EH (cell line): ENCODE measurements at places on chromosomes 2 and 18.
A peak's percentile ranks its signal among the peaks of the same experiment; 100 is the strongest.

DNA sequence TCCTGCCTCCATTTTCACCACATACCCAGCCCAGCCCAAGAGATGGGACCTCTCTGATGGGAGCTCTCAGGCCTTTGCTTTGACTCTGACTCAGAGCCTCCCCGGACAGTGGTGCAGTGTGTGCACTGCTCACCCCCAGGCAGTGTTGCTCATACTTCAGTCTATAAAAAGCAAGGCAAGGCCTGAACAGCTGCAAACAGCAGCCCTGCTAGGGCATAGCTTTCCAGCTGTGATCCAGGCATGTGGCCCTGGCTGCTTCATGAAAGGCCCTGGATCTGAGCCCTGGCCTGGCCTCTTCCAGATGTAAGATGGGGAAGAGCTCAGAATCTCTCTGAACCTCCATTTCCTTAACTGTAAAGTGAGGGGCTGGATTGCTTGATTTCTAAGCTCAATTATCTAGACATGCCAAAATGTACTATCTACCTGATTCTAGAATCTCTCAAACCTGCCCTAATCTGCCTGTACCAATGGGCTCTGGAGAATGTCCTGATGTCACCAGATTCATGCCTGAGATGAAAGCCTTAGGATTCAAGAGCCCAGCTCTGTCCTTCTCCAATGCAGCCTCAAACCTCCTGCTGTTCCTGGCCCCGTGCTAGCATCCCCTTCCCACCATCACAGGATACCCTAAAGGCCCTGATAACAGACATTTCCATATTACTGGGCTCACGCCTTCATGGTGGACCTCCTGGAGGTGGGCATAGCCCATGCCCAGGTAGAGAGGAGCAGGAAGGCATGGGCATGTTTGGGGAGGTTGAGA is 206.9 kb downstream of the ARL4C start:
- DNase-seq: peak; percentile 87

GRCh38 chr2:176793792-176794191 is 418.8 kb upstream of the HNRNPA3 start:
- no peak for DNase-seq

DNA sequence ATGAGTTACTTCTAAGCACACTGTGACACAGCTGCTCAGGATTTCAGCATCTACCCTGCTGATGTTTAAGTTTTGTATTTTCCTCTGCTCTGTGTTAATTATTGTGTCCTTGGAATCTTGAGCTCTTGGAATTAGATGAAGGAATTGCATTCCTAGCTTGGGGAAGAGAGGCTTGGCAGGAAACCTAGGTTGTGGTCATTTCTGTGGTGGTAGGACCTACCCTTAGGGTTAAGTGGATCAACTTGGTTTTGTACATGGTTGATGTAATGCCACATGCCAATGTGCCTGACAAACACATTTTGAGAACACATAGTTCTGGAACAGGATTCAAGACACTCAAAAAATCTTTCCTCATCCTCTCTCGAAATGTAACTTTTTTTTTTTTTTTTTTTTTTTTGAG is 264.5 kb upstream of the MEX3C start:
- no peak for DNase-seq

DNA sequence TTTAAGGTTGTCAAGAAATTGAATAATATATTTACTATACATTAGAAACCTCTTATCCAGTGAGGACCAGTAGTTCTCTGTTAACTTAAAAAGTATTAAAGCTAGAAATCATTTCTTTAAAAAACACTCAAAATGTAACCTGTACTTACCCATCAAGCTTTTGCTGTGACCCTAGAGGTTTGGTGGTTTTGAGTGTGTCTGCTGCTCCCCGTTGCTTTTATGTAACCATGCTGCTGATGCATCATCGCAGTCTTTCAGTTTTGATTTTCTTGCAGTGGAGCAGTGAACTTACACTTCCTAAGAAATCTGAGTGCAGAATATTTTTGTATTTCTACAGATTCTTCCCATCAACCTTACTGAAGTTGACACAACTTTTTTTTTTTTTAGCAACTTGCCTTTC is 34.2 kb downstream of the MRPS9 start:
- no peak for DNase-seq

GRCh38 chr2:199488772-199489400 is 31.1 kb upstream of the SATB2 start:
- peak; percentile 66 for DNase-seq

DNA sequence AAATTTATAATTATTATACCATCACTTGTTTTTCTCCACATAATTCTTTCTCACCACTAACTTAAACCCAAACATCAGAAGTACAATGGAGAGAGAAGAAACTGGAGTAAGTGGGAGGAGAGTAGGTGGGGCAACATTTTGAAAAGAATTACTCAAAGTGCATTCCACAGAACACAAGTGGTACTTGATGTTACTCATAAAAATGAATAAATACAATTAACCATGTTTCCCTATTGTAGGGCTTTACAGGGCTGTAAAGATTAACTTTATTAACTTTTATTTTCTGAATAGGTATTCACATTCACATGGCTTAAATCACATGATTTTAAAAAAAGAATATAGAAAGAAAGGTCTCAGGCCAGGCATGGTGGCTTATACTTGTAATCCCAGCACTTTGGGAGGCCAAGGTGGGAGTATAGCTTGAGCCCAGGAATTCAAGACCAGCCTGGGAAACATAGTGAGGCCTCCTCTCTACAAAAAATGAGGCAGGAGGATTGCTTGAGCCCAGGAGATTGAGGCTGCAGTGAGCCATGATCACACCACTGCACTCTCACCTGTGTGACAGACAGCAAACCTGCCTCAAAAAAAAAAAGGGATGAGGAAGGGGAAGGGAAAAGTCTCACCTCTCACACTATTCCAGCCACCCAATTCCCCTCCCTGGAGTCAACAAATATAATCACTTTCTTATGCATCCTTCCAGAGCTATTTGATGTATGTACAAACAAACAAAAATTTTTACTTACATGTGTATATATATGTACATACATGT is 47.1 kb downstream of the KCNG3 start:
- DNase-seq: no peak

DNA sequence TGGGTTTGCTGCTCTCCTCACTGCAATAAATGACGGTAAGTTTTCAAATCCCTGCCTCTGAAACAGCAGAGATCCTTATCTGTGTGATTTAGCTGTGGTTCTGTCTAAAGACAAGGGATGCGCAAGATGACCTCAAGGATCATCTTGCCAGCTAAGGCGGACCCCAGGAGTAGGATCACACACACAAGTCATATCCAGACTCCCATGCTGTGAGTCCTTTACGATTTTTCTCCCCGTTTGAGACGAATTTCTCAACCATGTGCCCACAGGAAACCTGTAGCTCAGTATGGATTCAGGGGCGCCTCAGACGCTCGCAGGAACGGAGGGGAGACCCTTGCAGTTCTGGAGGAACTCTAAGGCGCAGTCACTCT is 11.1 kb upstream of the DCTN1 start:
- peak; percentile 58 for DNase-seq

DNA sequence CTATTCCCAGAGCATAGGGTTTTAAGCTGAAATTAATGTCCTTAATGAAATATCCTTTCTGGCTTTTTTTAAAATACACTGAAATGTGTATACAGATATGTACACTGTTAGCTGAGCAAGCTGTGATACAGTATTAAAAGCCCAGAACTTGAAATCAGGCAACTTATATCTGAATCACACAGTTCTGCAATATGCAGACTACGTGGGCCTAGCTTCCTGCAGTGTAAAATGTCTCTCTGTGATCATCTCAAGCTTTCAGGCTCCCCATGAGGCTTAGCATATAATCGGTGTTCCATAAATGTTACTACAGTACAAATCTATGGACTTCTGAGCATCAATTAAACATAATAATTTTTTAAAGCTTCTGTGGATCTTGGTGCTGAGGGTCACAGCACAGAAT is 8.2 kb downstream of the FBXO15 start:
- DNase-seq: no peak

DNA sequence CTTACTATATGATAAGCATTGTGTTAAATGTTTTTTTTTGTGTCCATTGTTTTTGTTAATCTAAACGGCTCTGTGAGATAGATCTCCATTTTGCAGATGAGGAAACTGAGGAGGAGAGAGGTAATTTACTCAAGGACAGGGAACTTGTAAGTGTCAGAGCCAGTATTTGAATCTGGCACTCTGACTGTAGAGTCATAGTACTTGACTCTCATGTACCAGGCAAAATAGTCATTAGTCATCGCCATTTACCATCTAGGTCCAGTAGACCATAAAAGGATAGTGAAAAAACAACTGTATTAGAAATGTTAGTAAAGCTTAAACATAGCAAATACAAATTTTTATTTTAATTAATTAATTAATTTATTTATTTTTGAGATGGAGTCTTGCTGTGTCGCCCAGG is 4.8 kb downstream of the PSMD14 start:
- DNase-seq: peak; percentile 44

DNA sequence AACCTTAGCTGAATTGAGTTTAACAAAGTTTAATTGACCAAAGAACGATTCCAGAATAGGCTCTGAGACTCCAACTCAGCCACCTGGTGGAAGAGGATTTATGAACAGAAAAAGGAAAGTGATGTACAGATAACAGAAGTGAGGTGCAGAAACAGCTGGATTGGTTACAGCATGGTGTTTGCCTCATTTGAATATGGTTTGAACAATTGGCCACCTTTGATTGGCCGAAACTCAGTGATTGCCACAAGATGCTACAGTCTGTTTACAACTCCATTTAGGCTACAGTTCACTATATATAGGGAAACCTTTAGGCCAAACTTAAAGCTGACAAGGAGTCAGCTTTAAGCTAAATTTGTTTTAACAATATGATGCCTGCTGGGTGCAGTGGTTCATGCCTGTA is 28.1 kb upstream of the SLC35G4 start:
- DNase-seq: no peak

DNA sequence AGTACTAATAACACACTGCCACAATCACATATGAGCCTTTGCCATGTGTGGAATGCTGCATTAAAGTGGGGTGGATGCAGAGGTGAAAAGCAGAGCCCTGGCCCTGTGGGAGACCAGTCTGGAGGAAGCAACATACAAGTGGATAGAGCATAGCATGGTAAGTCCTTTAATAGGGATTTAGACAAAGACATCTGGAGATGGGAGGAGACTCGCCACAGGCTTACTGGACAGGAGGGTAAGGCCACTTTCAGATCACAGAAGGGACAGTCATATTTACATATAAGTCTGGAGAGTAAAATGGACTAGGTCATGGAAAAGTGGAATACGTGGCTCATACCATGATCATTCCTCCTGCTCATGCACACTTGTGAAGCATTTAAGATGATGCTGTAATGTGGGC is 84.3 kb downstream of the PPP1R1C start:
- DNase-seq: no peak

DNA sequence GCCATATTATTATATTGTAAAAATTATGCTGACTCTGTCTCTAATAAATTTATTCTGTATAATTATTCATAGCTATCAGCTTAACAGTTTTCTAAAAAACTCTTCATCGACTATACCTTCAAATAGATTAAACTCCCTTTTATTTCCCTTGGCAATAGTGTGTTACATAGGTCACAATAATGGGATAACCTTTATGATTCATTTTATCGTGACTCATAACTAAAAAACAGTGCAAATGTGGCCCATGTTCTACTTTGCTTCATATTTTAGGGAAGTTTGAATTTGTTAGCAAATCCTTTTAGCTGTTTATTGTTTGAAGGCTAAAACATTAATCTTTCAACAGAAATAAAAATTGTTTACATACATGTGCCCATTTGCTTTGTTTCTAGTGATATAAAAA is 783.2 kb upstream of the CDH2 start:
- peak; percentile 13 for DNase-seq

GRCh38 chr2:163571423-163572102 is 164.2 kb downstream of the FIGN start:
- no peak for DNase-seq

DNA sequence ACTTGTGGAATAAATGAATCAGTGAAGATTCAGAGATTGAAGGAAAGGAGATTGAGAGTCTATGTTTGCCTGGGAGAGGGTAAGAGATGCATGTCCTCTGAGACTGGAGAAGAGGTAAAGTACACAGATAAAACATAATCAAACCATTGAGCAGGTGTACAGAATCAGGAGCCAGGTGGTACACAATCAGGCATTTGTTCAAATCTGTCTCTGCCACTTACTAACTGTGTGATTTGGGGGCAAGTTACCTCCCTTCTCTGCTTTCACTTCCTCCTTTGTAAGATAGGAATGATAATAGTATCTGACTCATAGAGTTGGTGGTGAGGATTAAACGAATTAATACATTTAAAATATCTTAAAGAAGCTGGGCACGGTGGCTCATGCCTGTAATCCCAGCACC is 94.0 kb downstream of the CDK15 start:
- peak; percentile 50 for DNase-seq

DNA sequence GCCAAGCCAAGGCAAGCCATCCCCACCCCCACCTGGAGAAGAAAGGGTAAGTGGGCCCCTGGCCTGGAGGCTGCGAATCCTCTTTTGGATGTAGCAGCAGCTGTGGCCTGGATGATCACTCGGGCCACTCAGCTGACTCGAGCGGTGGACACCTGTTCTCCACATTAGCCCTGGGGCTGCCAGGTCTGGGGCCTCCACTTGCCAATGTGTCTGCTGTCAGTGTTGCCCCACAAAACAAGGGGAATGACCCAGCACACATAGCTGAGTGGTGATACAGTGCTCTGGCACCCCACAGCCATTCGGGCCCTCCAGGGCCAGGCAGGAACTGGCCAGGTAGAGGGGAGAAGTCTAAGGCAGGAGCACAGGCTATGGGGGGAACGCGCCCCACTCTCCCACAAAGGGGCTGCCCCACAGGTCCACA is 2.6 kb downstream of the STK25 start:
- DNase-seq: no peak
